ENCODE measurements at places on chromosomes 12 and 14.

GRCh38 chr12:65229441-65229840, 49.0 kb upstream of the MSRB3 start:
- DNase-seq: peak; percentile 75

- no peak for DNase-seq
Observed at GRCh38 chr14:96821501-96821900, 24.3 kb downstream of the VRK1 start.

DNA sequence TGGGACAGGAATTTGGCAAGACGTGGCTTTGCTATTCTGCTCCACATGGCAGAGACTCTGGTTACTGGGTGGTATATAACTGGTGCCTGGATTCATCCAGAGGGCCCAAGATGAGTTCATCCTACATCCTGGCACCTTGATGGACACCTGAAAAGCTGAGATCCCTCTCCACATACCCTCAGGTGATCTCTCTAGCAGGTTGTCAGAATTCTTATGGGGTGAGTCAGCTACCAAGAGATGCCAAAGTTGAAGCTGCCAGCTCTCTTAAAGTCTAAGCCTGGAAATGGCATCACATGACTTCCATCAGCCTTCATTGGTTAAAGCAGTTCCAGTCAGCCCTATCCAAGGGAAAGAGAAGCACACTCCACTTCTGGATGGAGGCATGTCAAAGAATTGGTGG, 300.7 kb upstream of the SEL1L start:
- no peak for DNase-seq

DNA sequence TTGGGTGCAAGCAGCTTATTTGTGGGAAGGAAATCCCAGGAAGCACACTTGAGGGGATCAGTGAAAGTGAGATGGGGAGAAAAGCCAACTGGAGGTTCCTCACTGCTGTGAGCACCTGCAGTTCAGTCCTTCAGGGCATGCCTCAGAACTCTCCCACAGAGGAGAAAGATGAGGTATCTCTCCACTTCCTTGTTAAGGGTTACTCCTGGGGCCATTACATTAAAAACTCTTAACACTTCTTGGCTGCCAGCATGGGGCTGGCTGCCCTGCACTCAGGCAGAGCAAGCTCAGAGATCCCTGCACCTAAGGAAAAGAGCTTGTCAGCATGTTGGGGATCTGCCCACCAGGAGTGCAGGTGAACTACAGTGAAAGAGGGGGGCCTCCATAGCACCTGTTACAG, 28.8 kb downstream of the FERMT2 start:
- DNase-seq: no peak

GRCh38 chr14:31405599-31406232, 14.6 kb downstream of the HEATR5A start:
- DNase-seq: no peak

- DNase-seq: no peak
Observed at GRCh38 chr12:92138626-92139025, 7.0 kb downstream of the BTG1 start.

GRCh38 chr14:51482102-51482501, 169.6 kb upstream of the FRMD6 start:
- DNase-seq: no peak

DNA sequence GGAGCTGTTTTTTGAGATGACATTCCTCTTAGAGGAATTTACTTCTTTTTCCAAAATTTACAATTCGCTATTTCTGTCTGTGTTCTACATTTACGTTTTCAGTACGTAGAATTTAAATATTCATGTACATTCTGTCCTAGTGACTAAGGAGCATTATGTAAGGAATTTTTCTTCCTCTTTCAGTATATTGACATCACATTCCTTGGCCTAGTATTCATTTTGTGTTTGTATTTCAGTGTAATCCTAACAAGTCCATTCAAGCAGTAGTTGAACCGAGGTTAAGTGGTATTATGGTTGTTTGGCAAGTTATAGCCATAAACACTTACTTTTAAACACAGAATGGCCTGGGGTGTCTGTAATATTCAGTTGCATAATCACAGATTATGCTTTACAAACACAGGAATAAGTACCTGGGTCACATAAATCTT, 465.2 kb downstream of the PCNX1 start:
- DNase-seq: peak; percentile 85

- DNase-seq: no peak
Observed at GRCh38 chr14:87409393-87409792, 583.6 kb downstream of the GALC start.

DNA sequence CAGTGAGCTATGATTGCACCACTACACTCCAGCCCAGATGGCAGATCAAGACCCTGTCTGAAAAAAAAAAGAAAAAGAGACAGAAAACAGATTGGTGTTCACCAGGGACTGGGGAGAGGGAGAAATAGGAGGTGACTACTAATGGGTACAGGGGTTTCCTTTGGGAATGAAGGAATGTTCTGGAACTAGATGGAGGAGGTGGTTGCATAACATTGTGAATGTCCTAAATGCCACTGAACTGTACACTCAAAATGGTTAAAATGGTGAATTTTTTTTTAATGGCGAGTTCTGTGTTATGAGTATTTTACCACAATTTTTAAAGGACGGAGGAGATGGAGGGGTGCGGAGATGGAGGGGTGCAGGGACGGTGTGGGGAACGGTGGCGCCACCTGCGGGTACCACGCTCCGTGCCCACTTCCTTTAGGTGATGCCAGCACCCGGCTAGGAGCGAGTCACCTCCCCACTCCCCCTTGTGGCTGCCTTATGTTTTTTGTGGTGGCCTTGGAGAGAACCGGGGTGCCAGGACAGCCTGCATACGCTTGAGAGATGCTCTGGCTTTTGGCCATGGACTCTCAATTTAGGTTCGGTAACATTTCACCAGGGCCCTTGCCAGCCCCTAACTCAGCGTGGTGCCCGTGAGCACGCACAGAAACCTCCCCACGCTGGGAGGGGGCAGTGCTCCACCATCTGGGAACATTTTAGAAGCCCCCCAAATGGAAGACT, 16.1 kb downstream of the UBC start:
- DNase-seq: no peak

- no peak for DNase-seq
Observed at GRCh38 chr12:24534622-24535021, 414.3 kb downstream of the BCAT1 start.

DNA sequence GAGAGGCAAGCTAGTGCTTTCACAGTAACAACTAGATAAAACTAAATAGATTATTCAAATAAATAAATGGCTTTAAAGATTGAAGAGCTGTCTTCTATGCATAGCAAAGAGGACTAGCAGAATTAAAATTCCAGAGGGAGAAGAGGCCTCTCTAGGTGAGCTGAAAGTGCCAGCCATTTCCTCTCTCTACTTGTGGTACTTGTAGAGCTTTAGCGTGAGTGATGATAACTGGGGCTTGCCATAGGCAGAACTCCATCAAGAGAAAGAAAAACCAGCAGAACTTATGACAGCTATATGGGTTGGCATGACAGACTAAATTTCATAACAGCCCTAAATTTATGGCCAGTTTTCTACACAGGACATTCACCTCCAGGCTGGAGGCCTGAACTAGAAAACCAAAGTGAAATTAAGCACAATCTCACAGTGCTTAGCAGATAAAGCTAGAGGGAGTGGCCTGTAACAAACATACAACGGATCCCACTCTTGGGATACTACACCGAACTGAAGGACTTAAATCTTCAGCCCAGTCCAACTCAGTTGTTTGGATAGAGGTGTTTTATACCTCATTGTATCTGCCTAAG, 11.0 kb downstream of the SPTLC2 start:
- DNase-seq: no peak

DNA sequence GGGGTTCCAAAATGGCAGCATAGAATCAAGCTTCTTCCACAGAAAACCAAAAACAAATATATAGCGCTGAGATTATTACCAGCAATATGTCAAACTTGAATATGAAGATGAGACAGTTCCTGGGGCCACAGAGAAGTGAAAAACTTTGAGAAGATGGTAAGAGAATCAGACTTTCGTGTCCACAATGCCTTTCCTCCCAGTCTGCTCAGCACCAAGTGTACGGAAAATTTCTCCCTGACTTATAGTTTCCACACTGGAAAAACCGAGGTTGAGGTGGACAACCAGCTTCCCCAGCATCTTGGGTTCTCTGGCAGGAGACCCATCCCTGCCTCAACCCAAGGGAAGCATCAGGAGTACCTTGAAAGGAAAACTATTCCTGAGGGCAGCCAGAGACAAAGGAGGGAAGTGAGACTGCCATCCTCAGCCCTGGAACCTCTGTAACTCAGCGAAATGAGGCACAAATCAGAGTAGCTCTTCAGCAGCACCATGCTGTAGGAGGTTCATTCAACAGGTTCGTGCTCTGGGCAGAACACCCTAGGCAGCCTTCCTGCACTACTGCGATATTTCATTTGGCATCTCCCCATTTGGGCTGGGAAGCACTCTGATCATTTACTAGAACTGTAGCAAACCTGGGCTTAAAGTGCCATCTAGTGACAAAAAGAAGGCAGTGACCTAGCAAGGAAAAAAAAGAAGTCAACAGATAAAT, 52.4 kb upstream of the CAPRIN2 start:
- DNase-seq: peak; percentile 85

- no peak for DNase-seq
Observed at GRCh38 chr14:37974421-37974820, 233.3 kb upstream of the SSTR1 start.
